ENCODE measurements at places on chromosomes 3 and 15.

GRCh38 chr3:112074006-112074405 lies 12.2 kb upstream of the C3orf52 start:
- DNase-seq, result no peak

- DNase-seq, result no peak
Observed at GRCh38 chr3:155188031-155188430, 105.5 kb downstream of the STRIT1 start.

DNA sequence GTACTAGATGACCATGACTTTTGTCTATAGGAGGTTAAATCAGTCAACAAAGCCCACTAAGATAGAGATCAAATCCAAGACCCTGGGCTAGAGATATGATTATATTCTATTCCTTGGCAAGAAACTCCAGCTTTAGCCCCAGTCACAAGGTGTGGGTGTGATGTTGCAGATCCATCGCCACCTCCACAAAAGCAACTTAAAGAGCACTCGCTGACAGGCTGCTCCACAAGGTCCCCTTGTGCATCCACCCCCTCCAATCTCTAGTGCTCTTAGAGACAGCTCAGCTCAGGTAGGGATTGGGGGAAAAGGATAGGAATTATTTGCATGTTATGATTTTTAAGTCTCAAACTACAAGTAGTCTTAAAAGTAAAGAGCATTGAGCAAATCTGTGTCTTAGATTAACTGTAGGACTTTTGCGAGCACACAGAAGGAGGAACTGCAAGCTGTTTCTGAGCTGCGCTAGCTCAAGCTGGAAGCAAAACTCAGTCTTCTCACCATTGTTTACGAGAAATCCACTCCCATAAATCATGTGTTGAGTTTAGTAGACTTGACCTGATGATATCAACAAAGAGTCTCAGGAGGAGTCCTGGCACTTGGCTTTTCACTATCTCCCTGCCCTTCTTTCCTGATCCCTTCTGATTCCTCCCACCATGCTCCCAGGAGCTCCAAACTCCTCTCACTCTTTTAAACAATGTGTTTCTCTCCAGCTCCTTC lies 177.6 kb downstream of the STAC start:
- DNase-seq, result no peak

- DNase-seq, result no peak
Observed at GRCh38 chr15:45314960-45315359, 62.9 kb downstream of the SLC28A2 start.

DNA sequence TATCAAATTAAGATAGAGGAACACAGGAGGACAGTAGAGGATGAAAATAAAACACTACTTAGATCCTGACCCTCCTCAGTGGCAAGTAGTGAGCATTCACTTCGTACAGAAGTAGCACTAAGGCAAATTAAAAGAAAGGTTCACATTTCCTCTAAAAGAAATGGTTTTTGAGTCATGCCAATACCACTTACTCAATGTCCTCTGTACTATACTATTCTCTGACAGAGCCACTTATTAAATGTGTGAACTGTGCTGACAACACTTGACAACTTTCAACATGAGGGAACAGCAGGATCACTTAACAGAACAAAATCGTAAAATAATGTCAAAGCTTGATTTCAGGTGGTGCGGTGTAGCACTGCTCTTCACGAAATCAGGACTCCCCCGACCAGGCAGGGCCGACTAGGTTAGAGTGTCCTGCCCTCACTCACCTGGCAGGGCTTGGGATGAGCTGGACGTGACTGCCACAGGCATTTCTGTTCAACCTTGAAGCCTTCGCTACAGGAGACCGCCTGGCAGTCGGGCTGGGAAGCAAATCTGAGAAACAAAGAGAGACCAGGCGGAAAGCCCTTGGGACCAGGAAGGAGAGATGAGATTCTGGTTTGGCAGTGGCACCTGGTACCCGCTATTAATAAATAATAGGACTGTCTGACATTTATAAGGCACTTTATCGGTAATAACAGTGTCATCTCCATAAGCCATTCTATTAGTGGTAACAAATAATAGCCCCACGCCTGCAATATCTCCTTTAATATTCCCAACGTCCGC lies 611 bp upstream of the SLC27A2 start:
- DNase-seq, result no peak

GRCh38 chr15:59828861-59829260 lies 139.7 kb upstream of the BNIP2 start:
- DNase-seq, result no peak

DNA sequence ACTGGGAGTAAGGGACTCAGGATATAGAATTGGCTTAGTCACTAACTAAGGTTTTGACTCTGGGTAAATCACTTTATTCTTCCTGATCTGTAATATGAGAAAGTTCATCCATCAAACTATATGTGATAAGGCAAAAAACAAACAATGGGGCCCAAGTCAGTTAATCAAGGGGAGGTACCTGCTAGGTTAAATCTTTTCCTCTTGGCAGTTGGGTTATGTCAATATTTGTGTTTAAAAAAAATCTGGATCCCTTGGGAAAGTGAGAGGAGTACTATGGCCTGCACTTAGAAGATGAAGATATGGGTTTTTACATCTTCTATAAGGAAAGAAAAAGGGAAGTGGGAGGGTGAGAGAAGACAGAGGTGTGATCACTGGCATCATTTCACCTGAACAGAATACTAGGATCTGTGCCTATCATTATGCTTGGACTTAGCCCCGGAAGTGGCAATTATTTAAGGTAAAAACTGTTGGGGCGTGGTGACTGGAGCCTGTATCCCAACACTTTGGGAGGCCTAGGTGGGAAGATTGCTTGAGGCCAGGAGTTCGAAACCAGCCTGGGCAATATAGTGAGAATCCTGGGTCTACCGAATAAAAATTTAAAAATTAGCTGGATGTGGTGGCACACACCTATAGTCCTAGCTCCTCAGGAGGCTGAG lies 2.8 kb upstream of the SLC28A2 start:
- DNase-seq, result no peak

GRCh38 chr15:51074926-51075325 lies 19.8 kb downstream of the TNFAIP8L3 start:
- DNase-seq, result no peak

GRCh38 chr15:55740359-55740878 lies 2.5 kb downstream of the PRTG start:
- no peak for DNase-seq

DNA sequence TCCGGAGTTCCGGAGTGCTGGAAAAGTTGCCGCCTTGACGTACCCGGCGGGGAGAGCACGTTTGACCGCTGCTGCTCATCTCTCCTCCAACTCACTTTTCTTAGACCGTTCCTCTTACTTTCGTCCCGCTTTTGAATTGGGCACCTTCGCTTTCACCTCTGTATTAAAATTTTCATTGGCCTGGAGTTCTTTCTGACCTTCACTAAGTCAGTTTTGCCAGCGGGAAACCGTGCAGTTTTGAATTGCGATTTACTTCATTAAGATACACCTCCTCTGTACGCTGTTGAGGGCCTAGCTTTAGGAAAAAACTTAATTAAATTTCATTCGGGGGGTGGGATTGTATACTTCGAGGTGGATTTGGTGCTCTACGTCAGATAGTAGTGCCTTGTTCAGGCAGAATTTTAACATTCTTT lies 1.3 kb downstream of the GMPS start:
- DNase-seq, result no peak

- DNase-seq, result no peak
Observed at GRCh38 chr3:139838269-139838957, 96.6 kb upstream of the CLSTN2 start.

DNA sequence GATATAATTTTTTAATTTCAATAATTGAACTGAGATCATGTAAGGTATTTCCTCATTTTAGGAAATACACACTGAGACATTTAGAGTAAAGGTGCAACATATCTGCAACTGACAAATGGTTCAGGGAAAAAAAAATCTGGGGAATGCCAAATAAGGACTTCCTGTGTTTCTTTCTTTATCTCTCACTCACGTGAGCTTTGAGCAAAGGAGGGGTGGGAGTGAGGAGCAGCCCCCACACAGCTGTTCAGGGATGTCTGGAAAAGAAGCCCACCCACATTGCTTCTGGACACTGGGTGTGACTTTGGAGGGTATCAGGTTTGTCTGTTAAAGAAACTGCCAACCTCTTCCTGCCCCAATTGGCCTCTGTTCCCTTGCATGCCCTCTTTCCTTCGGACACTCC lies 5.6 kb upstream of the TP63 start:
- no peak for DNase-seq

DNA sequence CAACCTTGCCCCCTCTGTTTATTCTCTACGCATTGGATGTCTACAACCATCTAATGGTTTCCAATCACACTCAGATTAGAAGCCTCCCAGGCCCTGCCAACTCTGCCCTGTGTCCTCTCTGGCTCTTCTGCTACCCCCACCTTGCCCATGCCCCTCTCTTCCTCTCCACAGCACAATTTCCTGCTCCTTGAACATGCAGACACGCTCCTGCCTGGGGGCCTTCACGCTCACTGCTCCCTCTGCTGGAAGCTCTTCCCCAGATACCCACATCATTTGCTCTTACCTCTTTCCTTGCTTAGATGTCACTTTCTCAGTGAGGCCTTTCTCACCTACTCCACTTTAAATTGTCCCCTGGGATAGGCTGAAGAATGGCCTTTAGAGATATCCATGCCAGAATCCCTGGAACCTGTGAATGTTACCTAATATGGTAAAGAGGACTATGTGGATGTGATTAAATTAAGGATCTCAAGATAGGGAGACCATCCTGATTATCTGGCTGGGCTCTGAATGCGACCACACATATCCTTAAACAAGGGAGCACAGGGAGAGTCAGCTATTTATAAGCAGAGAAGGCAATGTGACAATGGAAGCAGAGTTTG lies 9.9 kb downstream of the KY start:
- DNase-seq, result no peak

DNA sequence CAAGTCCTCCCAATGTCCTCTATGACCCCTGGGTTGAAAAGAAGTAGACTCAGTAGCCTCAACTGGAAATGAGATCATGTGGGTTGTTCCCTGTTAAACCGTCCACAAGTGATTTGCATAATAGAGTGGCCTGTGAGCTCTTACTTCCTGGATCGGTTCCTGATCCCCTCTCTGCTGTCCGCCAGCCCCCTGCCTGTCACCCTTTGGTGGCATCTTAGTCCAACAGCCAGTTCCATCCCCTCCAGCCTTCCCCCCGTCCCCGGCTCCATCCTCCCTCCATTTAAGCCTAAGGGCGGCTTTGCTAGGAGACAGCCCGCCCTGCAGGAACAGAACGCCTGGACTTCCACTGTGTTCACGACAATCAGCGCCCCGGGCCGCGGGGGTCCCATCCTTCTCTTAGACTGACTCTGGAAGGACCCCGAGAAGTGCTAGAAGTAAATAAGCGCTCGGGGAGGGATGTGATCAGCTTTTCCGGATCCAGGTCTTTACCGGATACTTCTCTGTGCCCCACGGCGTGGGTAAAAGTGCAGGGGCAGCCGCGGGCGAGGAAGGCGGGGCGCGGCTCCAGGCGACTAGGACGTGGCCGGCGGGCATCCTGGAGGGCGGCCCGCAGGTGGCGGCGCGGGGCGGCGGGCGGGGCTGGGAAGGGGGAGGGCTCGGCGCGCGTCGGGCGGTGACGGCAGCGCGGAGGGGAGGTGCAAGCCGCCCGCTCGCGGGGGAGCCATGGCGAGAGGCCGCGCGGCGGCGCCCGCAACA lies 51.2 kb upstream of the ULK4 start:
- peak; percentile 69 for DNase-seq

- no peak for DNase-seq
Observed at GRCh38 chr15:57516327-57517029, 75.2 kb upstream of the MYZAP start.

GRCh38 chr3:189267981-189268613 lies 96.3 kb downstream of the TPRG1 start:
- no peak for DNase-seq

- DNase-seq, result peak; percentile 50
Observed at GRCh38 chr15:42494998-42495360, 455 bp upstream of the SNAP23 start.

- no peak for DNase-seq
Observed at GRCh38 chr3:8945890-8946600, 17.2 kb downstream of the RAD18 start.

- DNase-seq, result no peak
Observed at GRCh38 chr15:100784493-100785180, 95.0 kb upstream of the ALDH1A3 start.

GRCh38 chr3:141096981-141097380 lies 45.8 kb downstream of the SPSB4 start:
- no peak for DNase-seq

GRCh38 chr15:83559310-83559966 lies 94.5 kb upstream of the ADAMTSL3 start:
- peak; percentile 34 for DNase-seq

DNA sequence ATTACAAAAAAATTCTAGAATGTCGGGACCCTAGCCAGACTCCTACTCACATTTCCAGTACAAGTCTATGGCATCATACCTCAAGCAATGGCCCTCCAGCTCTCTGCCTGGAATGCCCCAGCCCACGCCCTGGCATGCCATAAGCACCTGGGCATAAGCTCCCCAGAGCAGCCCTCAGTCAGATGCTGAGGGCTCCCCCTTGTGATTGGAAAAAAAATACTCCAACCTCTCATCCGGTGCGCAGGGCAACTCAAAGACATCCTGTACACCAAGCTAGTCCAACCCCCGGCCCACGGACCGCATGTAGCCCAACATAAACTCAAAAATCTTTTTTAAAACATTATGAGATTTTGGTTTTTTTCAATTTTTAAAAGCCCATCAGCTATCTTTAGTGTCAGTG lies 115.4 kb downstream of the NEK10 start:
- peak; percentile 2 for DNase-seq

DNA sequence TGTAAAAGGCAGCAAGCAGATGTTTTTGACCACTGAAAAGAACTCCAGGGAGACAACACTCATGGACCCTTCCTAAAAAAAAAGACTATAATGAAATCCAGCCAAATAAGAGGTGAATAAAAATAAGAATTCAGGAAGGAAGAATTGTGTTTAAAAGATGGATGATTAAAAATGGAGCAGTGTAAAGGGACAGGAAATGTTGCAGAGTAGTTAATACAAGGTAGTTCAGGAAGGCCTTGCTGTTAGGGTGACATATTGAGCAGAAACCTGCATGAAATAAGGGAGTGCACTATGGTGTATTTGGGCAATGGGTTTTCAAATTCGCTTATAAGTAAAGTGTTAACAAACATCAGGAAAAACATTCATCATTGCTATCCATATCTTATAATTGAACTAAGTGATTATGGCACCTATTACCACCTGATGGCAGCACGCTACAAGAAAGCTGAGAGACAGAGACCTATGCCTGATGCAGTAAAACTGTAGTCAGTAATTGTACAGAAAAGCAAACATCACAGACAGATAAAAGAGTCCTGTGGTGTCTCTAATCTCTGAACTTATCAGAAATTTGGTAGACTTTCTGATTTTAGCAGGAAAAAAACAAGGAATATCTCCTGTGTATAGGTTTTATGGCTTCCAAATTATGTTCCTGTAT lies 5.8 kb upstream of the DBR1 start:
- DNase-seq, result no peak

DNA sequence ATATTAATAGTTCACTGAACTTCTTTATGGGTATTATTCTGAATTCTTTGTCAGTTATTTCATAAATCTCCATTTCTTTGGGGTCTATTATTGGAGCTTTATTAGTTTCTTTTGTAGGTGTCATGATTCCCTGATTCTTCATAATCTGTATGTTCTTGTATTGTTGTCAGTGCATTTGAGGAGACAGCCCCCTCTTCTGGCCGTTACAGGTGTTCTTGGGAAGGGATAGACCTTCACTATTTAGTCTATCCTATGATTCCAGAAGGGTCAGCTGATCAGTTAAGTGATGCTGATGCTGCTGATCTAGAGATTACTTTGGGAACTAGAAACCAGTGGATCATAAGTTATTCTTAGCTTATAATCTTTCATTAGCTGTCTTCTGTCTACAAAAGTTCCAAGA lies 34.9 kb downstream of the TMEM39A start:
- no peak for DNase-seq

Measured in C1 segment of cervical spinal cord (tissue), 14 donors.